ENCODE measurements at places on chromosomes 1 and 21. TPM values are rescaled to one million over a fixed set of nuclear protein-coding genes. Genes with fewer than 3 reads are reported as not detected.

The PLA2G4A gene
- 17.8 TPM for total RNA-seq

The EPHB2 gene
- total RNA-seq = 28.9 TPM

The MRAP gene
- total RNA-seq = not detected

The OR6K3 gene
- 6.3 TPM for total RNA-seq

The TPR gene
- total RNA-seq = 61.4 TPM

- DNase-seq = peak; percentile 84
Measured at GRCh38 chr21:39776589-39776988, 31.6 kb downstream of the IGSF5 start.

- no peak for DNase-seq
Measured at GRCh38 chr21:45536301-45537081, 5.7 kb downstream of the SLC19A1 start.

DNA sequence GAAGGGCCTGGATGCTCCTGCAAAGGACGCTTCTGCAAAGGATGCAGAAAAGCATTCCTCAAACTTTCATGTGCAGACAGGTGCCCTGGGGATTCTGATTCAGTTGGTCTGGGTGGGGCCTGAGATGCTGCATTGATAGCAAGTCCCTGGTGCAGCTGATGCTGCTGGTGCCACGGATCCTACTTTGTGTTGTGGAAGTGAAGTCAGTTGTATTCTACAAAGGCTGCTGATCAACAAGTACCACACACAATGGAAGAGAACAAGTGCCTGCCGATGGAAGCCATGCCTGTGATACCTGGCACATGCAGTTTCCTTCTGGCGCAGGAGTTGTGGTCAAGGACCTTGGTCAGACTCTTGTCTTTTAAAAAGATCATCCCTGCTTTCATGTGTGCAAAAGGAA is 478.8 kb downstream of the CAMTA1 start:
- no peak for DNase-seq

DNA sequence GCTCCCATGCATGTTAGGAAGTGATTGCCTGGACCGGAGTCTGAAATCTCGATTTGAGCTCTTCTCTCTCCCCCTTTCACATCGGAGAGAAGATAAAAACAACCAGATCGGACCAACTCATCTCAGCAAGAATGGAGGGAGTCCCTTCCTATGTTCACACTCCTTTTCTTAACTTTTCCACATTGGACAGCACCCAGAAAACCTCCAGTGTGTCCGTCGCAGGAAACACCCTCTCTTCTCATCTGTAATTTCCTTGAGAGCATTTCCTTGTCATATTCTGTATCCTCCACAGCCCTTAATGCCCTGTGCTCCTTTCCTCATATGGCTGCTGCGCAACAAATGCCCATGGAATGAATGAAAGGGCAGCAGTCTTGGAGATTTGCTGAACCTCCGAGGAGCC is 1.5 kb upstream of the TDRD10 start:
- DNase-seq = no peak

Measured in umbilical cord (tissue), 2 donors.